ENCODE measurements at places on chromosomes 16 and 17.

DNA sequence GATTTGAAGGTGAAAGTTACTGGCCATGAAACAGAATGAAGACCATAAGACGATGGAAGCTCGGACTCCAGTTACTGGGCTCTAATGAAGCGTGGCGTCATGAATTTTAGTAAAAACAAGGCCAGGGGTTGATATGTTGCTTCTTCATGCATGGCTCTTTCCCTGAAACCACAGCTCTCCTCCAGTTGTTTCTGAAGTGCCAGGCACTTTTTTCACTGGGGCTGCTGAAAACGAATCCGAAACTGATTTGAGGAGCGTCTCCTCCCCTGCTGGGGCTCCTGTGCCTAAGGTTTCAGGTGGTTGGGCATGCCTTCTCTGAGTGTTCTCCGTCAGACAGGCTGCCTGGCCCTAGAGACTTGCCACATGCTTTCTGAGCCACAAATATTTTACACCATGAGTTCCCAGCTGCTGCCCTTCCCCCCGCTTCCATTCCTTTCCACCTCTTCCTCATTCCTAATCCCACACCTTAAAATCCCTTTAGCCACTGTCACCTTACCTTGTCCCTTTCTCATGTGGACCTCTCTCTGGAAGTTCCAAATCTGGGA is 3.7 kb upstream of the MYL4 start:
- peak; percentile 75 for DNase-seq

DNA sequence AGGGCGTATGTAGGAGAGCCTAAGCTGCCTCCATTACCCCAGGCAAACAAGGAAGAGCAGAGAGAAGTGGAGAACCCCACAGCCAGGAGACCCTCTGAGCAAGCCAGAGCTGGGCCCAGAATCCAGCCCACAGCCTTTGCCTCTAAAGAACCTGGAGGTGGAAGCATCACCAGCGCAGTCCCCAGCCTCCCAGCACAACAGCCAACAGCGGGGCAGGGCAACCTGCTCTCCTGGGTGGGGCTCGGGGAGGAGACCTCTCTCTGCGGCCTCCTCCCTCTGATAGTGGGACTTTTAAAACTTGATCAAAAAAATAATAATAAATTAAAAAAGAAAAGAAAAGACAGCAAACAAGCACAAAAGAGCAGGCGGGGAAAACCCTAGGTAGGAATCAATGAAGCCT is 45.9 kb downstream of the AXIN2 start:
- DNase-seq = no peak

- no peak for DNase-seq
These were observed 49.9 kb upstream of the DOC2B start for GRCh38 chr17:231191-231965.

- DNase-seq = no peak
These were observed 15.0 kb upstream of the SLC38A10 start for GRCh38 chr17:81309859-81310839.

GRCh38 chr17:71349908-71350600 is 770.8 kb upstream of the SOX9 start:
- no peak for DNase-seq

DNA sequence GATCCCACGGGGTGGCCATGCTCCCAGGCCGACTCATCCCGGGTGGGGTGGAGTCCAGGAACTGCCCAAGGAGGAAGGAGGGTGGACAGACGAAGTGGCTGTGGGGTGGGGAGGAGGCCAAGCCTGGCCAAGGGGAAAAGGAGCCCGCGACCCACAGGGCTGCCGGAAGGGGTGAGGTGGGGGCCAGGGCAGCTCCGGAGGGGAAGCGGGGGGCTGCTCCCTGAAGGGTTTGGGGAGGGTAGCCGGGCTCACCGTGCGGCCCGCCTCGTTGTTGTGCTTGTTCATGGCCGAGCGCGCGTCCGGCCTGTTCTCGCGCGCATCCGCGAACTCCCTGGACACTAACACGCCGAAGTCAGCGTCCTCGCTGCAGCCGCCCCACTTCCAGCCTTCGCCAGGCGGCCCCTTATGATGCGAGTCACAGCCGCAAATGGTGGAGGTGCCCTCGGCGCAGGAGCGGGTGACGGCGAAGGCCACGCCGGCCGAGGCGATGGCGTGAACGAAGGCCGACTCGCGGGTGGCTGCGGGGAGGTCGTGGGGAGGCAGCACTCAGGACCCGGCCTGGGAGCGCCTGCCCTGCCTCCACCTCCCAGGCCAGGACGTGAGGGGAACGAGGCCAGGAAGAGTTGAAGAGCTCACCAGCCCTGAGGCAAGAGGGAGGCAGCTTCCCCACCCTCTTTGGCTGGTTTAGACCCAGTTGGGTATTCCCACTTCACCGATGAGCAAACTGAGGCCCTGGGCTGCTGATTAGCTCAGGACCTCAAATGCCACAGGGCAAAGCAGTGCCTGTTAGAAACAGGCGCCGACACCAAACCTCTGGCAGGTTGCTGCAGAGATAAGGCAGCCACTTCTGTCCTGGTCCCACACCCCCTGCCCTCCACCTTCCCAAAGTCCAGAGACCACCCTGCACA is 48.7 kb downstream of the WNT3 start:
- DNase-seq = no peak

DNA sequence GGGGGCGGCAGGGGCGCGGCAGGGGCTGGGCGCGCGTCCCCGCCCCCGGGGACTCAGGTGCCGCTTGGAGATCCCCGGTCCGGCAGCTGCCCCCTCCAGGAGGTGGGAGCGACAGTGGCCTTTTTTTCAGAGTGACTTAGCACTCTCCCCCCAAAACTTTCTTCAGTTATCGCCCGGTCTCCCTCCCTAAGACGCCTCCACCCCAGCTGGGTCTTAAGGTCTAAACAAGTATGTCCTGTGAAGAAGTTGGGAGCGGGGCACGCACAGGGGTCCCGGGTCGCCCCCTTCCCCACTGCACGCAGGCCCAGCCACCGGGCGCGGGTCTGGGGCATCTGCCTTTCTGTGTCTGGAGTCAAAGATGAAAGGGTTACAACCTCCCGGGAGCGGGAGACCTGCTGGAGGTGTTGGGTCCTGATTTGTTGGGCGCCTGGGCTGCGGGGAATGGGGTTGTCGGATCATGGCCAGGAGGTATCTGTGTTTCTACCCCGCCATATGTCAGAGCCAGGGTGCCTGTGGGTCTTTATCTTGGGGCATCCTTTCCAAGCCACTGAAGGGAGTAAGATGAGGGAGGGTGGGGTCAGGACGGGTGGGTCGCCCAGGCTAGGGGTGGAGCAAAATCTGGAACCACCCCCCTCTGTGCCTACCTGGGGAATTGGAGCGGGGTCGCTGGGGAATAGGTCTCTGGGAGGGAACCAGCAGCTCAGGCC is 757 bp downstream of the FMNL1 start:
- no peak for DNase-seq

- no peak for DNase-seq
These were observed 3.5 kb downstream of the PPL start for GRCh38 chr16:4933433-4933832.

Data from adipocyte (in vitro differentiated cells).